H1 (cell line): ENCODE measurements at places on chromosomes 12 and 14. TPM values are rescaled to one million over a fixed set of nuclear protein-coding genes. Genes with fewer than 3 reads are reported as not detected.

DNA sequence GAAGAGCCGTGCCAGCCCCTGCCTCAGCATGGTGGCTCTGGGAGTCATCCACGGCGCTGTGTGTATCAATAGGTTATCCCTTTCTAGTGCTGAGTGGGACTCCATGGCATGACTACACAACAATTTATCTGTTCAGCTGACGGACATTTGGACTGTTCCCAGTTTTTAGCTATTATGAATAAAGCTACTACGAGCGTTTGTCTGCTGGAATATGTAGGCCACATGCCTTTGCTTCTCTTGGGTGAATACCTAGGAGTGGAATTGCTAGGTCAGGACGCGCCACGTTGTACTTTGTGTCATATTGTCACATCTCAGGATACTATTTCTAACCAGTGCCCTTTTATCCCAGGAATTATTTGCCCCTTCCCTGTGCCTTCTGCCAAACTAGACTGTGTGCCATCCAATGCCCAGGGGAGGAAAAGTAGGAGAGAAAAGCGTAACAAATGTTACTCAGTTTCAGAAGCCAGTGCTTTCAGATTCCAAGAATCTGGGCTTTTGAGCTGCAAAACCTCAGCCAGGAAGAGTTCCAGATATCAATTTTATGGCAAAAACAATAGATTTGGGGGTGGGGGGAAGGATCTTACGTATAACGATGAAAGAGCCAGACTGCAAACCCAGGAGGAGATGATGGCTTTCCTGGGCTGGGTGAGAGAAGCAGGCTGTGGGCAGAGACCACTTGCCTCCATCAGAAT, 62.5 kb upstream of the NCOR2 start:
- H3K36me3 ChIP-seq = no peaks in the 10 kb centered on the region
- H3K27ac ChIP-seq = no peak overlapping the region
- H3K4me1 ChIP-seq = peaks cover 11% of the 10 kb centered on the region
- no peak for DNase-seq

DNA sequence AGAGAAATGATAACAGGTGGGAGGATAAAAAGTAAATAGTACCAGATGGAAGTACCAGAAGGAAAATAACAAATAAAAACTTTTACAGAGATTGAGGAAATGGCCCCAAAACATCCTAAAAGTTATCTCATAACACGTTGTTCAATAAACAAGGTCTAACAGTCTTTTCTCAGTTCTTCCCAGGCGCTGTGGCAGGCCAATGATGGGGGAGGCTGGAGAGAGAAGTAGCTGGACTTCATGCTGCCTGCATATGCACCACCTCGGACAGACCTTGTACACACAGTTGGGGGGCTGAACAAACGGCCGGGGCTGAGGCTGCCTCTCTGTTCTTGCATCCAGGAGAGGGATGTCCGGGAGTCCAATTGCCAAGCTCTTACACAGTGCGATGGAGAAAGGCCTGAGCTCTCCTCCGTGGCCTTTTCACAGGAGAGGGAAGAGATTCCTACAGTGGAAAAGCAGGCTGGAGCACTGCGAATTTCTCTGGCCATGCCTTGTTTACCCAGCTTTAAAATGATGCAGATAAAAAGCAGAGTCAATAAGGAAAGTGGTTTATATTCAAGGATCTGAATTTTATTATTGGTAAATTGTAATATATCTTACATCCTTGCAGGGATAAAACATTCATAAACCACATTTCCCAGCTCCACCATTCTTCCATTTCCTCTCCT, 109.8 kb downstream of the PHLDA1 start:
- no peak for DNase-seq
- H3K27me3 ChIP-seq = no peaks in the 10 kb centered on the region
- H3K27ac ChIP-seq = no peak overlapping the region

GRCh38 chr14:56794088-56794556, 16.2 kb downstream of the OTX2 start:
- peaks cover 49% of the 10 kb centered on the region for H3K27me3 ChIP-seq
- DNase-seq = no peak
- H3K4me3 ChIP-seq = peak overlapping the region; percentile 51
- no peak overlapping the region for H3K27ac ChIP-seq

GRCh38 chr14:21825845-21826244, 152.2 kb upstream of the OR4E1 start:
- no peak for DNase-seq
- H3K4me1 ChIP-seq = no peaks in the 10 kb centered on the region
- H3K36me3 ChIP-seq = no peaks in the 10 kb centered on the region
- no peak overlapping the region for H3K27ac ChIP-seq

DNA sequence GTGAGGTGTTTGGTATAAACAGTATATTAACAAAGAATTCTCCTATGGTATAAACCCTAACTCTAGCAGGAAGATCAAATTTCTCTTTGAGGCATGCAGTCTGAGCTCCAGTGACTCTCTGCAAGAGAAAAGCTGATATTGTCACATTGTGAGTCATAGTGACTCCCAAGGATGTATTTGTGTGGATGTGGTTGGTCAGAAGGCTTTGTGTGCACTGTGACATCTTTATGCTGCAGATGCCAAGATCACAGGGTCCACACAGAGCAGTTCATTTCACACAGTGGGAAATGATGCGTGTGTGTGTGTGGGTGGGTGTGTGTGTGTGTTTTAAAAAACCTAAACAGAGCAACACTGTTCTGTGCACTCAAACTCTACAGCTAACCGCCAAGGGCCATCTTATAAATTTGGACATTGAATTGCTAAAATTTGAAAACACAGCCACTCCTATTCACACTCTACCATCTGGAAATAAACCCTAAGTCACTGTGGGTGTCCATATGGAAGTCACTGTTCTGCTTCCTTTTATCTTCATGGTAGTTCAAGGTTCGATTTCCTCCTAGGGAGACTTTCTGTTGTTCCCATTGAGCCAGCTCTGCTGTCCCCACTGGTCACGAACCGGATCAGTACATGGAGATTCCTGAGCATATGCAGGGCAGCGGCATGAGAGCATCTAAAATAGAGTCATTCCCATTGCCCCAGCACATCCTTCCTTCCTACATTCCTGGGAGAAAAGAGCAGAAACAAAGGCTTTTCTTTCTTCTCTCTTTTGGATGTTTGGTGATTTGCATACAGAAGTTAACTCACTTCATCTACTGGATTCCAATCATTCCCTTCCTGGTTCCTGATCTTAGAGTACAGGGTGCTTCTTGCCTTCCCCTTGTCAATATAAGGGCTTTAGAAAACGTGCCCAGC, 727.6 kb downstream of the DIO2 start:
- peak; percentile 19 for DNase-seq
- no peaks in the 10 kb centered on the region; the same call in 1 of the 2 replicates for H3K4me1 ChIP-seq
- peaks cover 1% of the 10 kb centered on the region for H3K27me3 ChIP-seq
- no peaks in the 10 kb centered on the region for H3K36me3 ChIP-seq

GRCh38 chr12:106733660-106734059, 40.8 kb upstream of the RIC8B start:
- H3K27ac ChIP-seq = no peak overlapping the region
- no peak for DNase-seq
- H3K27me3 ChIP-seq = no peaks in the 10 kb centered on the region
- H3K4me1 ChIP-seq = no peaks in the 10 kb centered on the region

DNA sequence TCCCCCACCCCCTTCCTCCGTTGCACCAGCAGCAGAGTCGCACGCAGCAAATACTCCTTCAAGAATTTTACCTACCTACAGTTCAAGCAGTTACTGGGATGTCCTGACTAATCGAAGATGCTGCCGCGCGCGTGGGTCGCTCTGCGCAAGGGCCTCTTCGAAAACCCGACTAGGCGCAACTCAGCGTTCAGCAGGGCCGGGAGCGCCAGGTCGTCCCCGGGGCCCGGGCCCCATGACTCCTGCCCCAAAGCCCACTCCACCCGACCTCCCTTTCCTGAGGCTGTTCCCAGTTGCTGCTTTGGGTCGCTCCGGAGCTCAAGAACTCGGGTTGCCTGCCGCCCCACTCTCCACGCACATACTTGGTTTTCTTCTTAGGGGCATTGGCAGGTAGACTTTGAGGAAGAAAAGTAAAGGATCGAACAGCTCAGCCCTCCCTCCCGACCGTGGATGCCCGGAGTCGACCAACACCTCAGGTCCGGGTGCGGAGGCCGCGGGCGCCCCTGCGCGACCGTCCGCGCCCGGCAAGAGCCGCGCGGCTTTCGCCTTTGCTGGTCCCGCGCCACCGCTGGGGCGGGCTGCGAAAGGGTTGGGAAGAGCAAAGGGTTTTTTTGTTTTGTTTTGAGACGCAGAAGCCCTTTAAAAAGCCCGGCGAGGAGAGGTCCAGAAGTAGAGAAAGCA, 1.9 kb downstream of the BMP4 start:
- no peak overlapping the region for H3K27ac ChIP-seq
- H3K36me3 ChIP-seq = no peaks in the 10 kb centered on the region
- H3K4me3 ChIP-seq = peak overlapping the region; percentile 54
- H3K27me3 ChIP-seq = peaks cover 71% of the 10 kb centered on the region

GRCh38 chr12:1474574-1475153, 119.7 kb downstream of the FBXL14 start:
- H3K27me3 ChIP-seq = no peaks in the 10 kb centered on the region
- no peaks in the 10 kb centered on the region for H3K36me3 ChIP-seq
- DNase-seq = no peak
- H3K4me3 ChIP-seq = no peak overlapping the region

GRCh38 chr14:99892406-99892805, 99.2 kb downstream of the EML1 start:
- no peak overlapping the region for H3K27ac ChIP-seq
- no peak overlapping the region for H3K4me3 ChIP-seq
- H3K36me3 ChIP-seq = no peaks in the 10 kb centered on the region
- no peak for DNase-seq

DNA sequence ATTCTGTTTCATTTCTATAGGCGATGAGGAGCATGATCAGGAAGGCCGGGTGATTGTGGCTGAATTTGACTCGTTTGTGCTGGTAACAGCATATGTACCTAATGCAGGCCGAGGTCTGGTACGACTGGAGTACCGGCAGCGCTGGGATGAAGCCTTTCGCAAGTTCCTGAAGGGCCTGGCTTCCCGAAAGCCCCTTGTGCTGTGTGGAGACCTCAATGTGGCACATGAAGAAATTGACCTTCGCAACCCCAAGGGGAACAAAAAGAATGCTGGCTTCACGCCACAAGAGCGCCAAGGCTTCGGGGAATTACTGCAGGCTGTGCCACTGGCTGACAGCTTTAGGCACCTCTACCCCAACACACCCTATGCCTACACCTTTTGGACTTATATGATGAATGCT, 1.9 kb downstream of the APEX1 start:
- no peak overlapping the region for H3K27ac ChIP-seq
- H3K27me3 ChIP-seq = no peaks in the 10 kb centered on the region
- peaks cover 36% of the 10 kb centered on the region for H3K36me3 ChIP-seq
- peak overlapping the region; percentile 86 for H3K4me3 ChIP-seq
- no peaks in the 10 kb centered on the region for H3K4me1 ChIP-seq

Gene FAM181A
- not detected in 2 replicates for polyA plus RNA-seq

Gene CIROP
- polyA plus RNA-seq = 0.03 and 0.06 TPM in 2 replicates

Gene NINJ2
- polyA plus RNA-seq = 1.4 and 1.5 TPM in 2 replicates

Gene DDX11
- 61.6 and 77.3 TPM in 2 replicates for polyA plus RNA-seq

Gene TAS2R19
- 0.35 and 0.97 TPM in 2 replicates for polyA plus RNA-seq

Gene MYO1H
- 0.03 and 0.05 TPM in 2 replicates for polyA plus RNA-seq

Gene YAF2
- 0.50 and 0.75 TPM in 2 replicates for polyA plus RNA-seq

Gene SDS
- polyA plus RNA-seq = 0.21 and 0.38 TPM in 2 replicates
